Activated CD4-positive, alpha-beta memory T cell treated with anti-CD3 and anti-CD28 coated beads, Interleukin-2, amount 10 ng/mL, durations not matched to agents 7 days and 5 days (primary cell): ENCODE measurements at places on chromosomes 6 and 20. TPM values are rescaled to one million over a fixed set of nuclear protein-coding genes. Genes with fewer than 3 reads are reported as not detected.

DNA sequence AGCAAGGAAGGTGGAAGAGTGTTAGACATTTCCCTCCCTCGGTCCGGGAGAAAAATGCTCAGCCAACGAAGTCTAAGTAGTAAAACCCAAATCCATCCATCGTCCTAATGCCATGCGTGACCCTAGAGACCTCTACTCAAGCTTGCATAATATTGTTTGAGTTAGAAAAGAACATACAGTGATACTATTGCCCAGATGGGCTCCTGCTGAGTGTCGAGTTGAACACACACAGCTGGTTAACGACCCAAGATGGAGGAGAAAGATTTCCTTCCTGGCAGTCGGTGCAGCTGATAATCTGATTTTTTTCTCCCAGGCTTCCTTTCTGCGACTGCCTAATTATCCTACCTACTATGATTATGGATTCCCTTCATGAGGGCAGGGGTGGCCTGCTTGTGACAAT is 164.4 kb upstream of the KCNG1 start:
- DNase-seq: no peak

DNA sequence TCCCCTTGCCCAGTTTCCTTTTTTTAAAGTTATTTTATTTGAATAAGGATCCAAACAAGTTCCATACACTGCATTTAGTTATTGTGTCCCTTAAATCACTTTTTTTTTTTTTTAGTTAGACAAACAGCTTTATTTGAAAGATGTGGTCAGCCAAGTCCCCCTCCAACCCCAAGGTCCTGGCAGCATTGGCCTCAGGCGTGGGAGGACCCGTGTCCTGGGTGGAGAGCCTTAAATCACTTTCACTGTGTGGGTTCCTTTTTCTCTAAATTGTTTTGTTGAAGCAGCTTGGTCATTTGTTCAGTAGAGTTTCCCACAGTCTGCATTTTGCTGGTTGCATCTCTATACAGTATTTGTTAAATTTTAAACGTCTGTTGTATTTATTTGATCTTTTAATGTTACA is 5.2 kb upstream of the TBCC start:
- DNase-seq: no peak

DNA sequence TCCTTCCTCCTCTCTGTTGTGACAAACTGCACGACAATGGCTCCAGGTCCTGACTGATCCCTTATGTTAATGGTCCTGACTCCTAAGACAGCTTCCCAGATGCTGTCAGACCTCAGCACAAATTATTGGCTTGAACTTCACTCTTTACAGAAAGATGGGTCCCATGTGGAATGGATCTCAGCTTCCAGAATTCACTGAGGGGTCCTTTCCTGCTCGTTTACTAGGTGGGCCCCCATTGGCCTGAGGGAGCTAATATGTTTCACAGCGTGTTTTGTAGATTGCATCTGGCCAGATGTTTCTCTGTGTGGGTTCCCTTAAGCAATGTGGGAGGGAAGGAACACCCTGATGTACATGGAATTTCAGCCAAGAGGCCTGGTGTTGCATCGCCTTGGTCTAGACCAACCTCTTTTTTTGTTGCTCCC is 826.6 kb downstream of the MAFB start:
- no peak for DNase-seq

- no peak for DNase-seq
These were observed 469.7 kb downstream of the CDKAL1 start for GRCh38 chr6:21003780-21004541.

DNA sequence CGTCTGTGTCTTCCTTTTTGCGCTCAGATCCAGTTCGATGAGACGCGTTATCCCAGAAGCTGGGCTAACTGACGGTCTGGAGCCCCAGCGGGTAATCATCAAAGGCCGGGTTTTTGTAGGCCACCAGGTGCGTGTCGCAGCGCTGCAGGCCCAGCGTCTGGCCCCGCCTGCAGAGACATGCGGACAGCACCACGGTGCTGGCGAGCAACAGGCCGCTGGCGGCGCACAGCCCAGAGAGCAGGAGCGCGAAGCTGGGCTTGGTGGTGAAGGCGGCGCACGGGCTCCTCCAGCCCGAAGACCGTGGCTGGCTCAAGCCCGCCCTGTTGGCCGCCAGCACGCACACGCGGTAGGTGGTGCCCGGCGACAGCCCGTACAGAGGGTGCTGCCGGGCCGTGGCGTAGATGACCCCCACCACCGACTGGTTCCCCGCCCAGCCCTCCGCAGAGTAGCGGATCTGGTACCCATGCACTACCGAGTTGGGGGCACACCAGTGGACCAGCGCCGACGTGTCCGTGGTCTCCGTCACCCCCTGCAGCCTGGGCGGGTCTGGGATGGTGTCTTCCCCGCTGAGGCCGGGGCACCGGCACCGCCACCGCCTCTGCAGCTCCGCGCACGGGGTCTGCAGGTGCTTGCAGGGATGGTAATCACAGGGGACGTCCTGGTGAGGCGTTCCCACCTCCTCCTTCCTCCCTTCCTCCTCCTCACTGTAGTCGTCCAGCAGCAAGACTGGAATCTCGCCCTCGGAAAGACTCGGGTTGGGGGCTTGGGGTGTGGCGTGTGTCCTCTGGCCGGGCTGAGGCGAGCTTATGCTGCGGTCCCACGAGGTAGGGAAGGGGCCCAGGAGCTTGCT is 12.7 kb downstream of the LRRN4 start:
- no peak for DNase-seq

DNA sequence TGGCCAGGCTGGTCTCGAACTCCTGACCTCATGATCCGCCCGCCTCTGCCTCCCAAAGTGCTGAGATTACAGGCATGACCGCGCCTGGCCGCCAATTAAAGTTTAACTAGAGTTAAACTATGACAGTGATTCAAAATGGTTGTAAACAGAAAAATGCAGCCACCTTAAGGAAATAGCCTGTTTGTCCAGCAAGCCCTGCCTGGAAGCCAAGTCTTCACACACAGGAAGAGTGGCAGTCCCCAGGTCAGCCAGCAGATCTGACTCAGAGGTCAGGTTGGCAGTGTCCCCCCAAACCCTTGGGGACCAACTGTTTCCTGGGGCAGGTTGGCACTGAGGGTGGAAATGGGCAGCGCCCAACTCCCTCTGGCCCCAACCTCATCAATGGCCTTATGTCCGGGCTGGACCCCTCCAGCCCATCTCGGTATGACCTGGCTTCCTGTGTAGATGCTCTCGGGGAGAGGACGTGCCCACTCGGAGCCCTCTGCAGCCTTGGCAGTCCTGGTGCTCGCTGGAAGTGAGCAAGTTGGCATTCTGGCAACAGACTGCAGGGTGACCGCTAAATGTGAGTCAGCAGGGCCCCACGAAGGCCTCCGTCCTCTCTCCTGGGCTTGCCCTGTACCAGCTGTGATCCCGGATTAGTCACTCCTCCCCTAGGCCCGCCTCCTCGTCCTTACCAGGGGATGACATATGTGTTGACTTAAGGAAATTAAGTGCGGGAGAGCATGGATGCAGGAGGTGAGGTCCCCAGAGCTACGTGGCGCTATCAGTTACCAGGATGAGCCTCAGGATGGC is 9.7 kb upstream of the HSP90AB1 start:
- DNase-seq: peak; percentile 80

DNA sequence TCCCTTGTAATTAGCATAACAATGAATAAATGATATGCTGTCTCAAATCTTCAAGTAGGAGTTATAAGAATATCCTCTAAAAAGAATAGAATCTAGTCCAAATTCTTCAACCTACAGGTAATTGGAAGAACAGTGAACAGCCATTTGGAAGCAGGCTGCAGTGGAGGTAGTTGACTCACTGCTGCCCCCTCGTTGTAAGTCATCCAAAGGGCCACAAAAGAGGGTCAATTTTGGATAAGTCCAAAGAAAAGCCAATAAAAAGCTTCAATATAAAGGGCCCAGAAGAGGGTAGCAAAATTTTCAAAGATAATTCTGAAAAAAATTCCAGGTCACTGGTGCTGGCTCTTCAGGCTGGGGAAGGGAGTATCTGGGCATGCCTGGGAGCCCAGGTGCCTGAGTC is 60.8 kb upstream of the SSTR4 start:
- DNase-seq: no peak

GRCh38 chr20:10961651-10962288 is 288.0 kb upstream of the JAG1 start:
- DNase-seq: no peak

- DNase-seq: no peak
These were observed 50.0 kb downstream of the SGK1 start for GRCh38 chr6:134267917-134268361.

DNA sequence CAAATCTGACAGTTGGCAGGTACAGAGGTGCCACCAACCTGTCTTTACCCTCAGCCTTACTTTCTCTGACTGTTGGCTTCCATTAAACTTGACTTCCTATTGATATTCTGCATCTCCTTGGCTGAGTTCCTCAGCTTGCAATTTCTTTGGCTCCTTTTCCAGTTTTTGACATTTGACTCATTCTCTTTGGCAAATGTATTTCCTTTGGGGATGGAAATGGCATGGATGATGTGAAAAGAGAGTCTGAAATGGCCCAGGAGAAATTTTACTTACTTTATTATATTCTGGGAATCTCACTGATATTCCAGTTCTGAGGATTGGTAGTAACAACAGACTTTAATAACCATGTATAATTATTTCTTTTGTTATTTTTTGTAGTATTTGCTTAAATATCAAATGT is 255.2 kb downstream of the CD109 start:
- no peak for DNase-seq

GRCh38 chr6:36217188-36217587 is 20.6 kb downstream of the BRPF3 start:
- DNase-seq: no peak

DNA sequence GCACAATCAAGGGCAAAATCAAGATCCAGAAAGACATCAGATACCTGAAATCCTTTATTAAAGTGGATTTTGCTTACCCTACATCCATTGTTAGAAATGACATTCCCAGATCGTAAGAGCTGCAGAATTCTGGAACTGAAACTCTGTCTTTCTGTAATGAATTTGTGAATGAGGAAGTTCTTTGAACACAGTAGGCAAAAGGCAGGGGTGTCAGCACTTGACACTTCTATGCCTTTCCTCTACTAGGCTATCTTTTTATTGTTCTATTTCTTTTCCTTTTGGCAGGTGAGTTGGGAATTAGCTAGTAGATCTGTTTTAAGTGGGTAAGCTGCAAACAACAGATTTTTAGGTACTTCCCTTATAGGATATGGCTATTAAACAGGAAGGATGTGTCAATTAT is 126.3 kb downstream of the CARMIL1 start:
- DNase-seq: no peak

- no peak for DNase-seq
These were observed 26.3 kb downstream of the CDH26 start for GRCh38 chr20:59984541-59984940.

GRCh38 chr6:47075168-47075567 is 33.0 kb upstream of the ADGRF1 start:
- DNase-seq: no peak

GRCh38 chr20:46978951-46979491 is 84.4 kb downstream of the EYA2 start:
- no peak for DNase-seq

DNA sequence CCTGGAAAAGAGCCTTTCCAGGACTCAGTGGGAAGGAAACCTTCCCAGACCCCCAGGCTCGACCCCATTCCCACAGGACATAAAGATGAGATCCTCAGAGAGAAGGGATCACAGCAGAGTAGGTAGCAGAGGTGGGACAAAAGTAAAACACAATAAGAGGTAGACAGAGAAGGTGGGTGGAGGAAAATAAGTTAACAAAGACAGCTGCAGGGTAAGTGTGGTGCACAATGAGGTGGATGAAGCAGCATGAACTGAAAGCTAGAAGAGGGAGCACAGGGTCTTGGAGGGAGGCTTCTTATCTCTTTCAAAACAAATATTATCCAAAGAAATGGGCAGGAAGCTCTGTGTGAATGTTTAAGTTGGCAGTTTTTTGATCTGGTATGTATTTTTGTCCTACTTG is 14.0 kb upstream of the MAP7 start:
- DNase-seq: no peak

DNA sequence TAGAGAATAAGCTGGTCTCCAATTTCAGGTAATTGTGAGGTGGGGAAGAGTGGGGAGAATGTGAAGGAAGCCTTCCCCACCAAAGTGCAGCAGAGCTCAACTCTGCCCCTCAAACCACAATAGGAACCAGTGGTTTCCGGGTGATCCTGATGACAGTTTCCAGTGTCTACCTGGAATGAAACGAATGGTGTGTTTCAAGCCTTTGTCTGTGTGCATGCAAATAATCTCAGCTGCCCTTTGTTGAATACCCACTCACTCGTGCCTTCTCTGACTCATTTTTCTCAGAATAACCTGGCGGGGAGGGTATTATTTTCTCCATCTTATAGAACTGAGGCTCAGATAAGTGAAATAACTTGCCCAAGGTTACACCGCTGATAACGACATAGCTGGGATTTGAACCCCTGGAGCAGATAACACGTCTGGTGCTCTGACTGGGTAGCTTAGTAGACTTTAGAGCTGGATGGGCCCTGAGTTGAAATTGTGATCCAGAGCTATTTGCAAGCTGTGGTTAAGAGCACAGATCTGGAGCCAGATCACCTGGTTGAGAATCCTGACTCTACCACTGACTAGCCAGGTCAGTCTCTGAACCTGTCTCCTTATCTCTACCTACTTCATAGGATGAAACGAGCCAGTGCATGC is 85.1 kb downstream of the EYA2 start:
- DNase-seq: peak; percentile 44

- DNase-seq: no peak
These were observed 102.1 kb downstream of the DLGAP4 start for GRCh38 chr20:36408219-36408618.

- peak; percentile 25 for DNase-seq
These were observed 64.2 kb upstream of the CCN6 start for GRCh38 chr6:111989743-111990142.

- no peak for DNase-seq
These were observed 314.8 kb downstream of the QKI start for GRCh38 chr6:163729127-163729872.

- DNase-seq: no peak
These were observed 84.6 kb downstream of the MAFB start for GRCh38 chr20:40604416-40604815.

- DNase-seq: peak; percentile 42
These were observed 2.0 kb downstream of the ZBP1 start for GRCh38 chr20:57618091-57618763.

- DNase-seq: no peak
These were observed 73.2 kb downstream of the ATRN start for GRCh38 chr20:3543901-3544507.

GRCh38 chr6:3433005-3433404 is 23.8 kb downstream of the SLC22A23 start:
- DNase-seq: no peak

GRCh38 chr6:157699777-157700636 is 123.0 kb upstream of the SNX9 start:
- DNase-seq: no peak

CAP2 gene
- total RNA-seq: not detected

BYSL gene
- 23.9 TPM for total RNA-seq

RAET1E gene
- total RNA-seq: not detected

KIAA0408 gene
- 12.2 TPM for total RNA-seq

ANKEF1 gene
- total RNA-seq: 5.4 TPM

SLC35B2 gene
- 37.2 TPM for total RNA-seq

KIF13A gene
- total RNA-seq: not detected

POPDC3 gene
- total RNA-seq: not detected

IL17F gene
- 12.6 TPM for total RNA-seq

CLIC5 gene
- total RNA-seq: 7.4 TPM

VIP gene
- total RNA-seq: not detected

SLC17A3 gene
- total RNA-seq: 0.96 TPM

RHAG gene
- total RNA-seq: not detected

HSPA12B gene
- total RNA-seq: 0.08 TPM
